ENCODE measurements at places on chromosomes 2 and 18. TPM values are rescaled to one million over a fixed set of nuclear protein-coding genes. Genes with fewer than 3 reads are reported as not detected.

The ERICH2 gene
- total RNA-seq: not detected

The SOCS6 gene
- total RNA-seq: 19.4 TPM

The GRP gene
- not detected for total RNA-seq

The SLC9A4 gene
- total RNA-seq: not detected

The EN1 gene
- total RNA-seq: not detected

The HDAC4 gene
- 32.2 TPM for total RNA-seq

The NOSTRIN gene
- not detected for total RNA-seq

The FAHD2B gene
- 26.1 TPM for total RNA-seq

The ACP1 gene
- total RNA-seq: 81.4 TPM

The NAT8 gene
- not detected for total RNA-seq

The RNF125 gene
- total RNA-seq: 0.29 TPM

The VWA3B gene
- not detected for total RNA-seq

DNA sequence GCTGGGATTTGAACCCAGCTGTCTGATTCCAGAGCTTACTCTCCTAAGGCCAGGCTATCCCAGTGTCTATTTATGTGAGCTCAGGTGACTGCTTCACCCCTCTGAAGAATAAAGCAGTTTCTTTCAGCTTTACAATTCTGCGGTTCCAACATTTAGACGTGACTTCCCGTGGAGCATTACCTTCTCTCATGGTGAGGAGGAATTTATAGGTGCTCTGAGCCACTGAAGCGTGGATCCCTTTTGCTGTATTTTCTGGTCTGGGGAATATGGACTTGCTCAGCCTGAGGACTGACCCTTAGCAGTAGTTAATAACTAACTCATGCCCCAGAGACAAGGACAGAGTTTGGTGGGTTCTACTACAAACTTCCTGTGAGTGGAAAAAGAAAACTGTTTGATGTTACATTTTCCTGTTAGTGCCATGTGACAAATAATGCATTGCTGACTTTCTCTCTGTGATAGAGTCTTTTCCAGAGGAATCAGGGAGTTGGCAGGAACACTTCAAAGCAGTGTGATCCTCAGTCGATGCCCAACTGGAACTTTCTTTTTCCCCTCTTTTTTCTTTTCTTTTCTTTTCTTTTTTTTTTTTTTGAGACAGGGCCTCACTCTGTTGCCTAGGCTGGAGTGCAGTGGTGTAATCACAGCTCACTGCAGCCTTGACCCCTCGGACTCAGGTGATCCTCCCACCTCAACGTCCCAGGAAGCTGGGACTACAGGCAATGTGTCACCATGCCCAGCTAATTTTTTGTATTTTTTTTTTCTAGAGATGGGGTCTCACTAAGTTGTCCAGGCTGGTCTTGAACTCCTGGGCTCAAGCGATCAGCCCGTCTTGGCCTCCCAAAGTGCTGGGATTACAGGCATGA lies 21.9 kb downstream of the CASP10 start:
- no peak for DNase-seq

- DNase-seq: no peak
Measured at GRCh38 chr2:18749912-18750526, 160.7 kb upstream of the NT5C1B start.

DNA sequence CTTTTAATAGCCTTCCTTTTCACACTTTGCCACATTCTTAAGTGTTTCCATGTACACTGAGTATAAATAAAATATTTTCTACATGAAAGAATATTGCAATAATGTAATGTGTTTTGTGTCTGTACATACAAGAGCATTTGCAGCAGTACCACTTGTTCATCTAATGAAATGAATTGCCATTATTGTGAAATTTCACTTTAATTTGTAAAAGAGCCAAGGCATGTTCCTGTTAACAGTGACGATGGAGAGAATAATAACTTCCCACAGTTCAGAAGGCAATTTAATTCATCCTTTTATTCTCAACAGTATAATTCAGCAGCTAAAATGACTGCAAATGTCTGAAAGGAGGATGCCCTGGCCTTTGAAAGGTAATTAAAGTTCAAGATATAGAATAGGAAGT lies 853.9 kb downstream of the LRRTM4 start:
- DNase-seq: no peak

- peak; percentile 86 for DNase-seq
Measured at GRCh38 chr2:38750011-38750890, 910 bp downstream of the SRSF7 start.

- no peak for DNase-seq
Measured at GRCh38 chr2:24832073-24832461, 38.8 kb downstream of the CENPO start.

- DNase-seq: peak; percentile 56
Measured at GRCh38 chr18:46734981-46735380, 21.9 kb downstream of the ST8SIA5 start.

GRCh38 chr2:29000481-29000880 lies 19.4 kb downstream of the TOGARAM2 start:
- DNase-seq: no peak

- DNase-seq: no peak
Measured at GRCh38 chr2:54561010-54561409, 104.9 kb downstream of the SPTBN1 start.

- no peak for DNase-seq
Measured at GRCh38 chr2:38556006-38556801, 46.5 kb downstream of the HNRNPLL start.

GRCh38 chr18:9619990-9620389 lies 5.6 kb upstream of the PPP4R1 start:
- DNase-seq: no peak

GRCh38 chr2:30104307-30104706 lies 42.5 kb upstream of the YPEL5 start:
- DNase-seq: no peak

DNA sequence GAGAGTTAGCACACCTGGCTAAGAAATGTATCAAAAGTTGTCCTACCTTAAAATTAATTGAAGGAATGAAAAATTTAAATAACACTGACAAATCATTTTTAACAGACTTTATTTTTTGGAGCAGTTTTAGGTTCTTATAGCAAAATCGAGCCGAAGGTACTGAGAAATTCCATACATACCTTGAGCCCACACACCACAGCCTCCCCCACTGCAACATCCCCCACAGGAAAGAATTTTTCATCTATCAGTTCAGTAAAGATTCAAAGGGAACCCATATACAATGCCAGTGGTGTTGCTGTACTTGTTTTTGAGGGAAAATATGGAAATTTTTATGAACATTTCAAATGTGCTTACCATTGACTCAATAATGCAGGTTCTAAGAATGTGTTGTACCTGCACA lies 169.8 kb upstream of the HS6ST1 start:
- DNase-seq: peak; percentile 10

GRCh38 chr2:27798948-27799645 lies 27.6 kb downstream of the MRPL33 start:
- peak; percentile 89 for DNase-seq

GRCh38 chr2:96699621-96700020 lies 40.2 kb downstream of the LMAN2L start:
- no peak for DNase-seq

- no peak for DNase-seq
Measured at GRCh38 chr2:219099329-219099728, 38.6 kb upstream of the IHH start.

DNA sequence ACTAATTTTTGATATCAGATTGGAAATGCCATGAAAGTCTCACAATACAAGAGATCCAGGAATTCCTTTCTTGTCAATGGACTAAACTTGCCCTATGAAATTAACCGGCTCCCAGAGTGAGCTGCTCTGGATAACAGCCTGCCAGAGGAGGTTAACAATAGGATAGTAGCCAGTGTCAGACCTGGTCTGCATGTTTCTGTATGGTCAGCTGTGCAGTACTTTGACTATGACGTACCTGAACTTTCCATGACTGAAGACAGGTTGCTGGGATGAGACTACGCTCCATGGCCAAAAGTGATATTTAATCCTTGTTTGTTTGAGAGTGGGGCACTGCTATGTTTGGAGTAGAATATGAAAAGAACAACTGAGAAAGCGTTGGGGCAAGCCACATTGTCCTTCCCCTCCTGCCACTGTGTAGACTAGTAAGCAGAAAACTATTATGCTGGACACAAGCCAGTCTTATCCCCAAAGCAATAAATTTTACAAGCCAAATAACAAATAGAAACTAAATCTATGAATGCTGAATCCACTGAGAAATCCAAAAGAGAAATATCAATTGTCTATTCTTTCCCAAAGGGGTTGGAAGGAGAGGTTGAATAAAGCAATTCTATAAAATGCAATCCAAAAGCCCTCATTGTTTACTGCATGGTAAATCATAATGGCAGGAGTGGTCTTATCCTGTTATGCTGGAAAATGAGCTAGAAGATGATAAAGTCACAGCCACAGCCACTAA lies 115.5 kb upstream of the CYP26B1 start:
- DNase-seq: no peak

DNA sequence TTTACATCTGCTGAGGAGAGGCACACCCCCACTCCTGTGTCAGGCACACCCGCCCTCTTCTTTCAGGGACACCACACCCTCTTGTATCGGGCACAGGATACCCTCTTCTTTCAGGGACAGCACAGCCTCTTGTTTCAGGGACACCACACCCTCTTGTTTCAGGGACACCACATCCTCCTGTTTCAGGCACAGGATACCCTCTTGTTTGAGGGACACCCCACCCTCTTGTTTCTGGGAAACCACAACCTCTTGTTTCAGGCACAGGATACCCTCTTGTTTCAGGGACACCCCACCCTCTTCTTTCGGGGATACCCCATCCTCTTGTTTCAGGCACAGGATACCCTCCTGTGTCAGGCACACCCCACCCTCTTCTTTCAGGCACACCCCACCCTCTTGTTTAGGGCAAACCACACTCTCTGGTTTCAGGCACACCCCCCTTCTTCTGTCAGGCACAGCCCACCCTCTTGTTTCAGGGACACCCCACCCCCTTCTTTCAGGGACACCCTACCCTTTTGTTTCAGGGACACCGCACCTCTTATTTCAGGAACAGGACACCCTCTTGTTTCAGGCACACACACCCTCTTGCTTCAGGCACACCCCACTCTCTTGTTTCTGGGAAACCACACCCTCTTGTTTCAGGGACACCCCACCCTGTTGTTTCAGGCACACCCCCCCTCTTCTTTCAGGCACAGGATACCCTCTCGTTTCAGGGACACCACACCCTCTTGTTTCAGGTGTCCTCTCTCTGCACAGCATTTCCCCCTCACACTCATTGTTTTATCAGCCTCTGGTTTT lies 96.2 kb downstream of the TPO start:
- DNase-seq: no peak

DNA sequence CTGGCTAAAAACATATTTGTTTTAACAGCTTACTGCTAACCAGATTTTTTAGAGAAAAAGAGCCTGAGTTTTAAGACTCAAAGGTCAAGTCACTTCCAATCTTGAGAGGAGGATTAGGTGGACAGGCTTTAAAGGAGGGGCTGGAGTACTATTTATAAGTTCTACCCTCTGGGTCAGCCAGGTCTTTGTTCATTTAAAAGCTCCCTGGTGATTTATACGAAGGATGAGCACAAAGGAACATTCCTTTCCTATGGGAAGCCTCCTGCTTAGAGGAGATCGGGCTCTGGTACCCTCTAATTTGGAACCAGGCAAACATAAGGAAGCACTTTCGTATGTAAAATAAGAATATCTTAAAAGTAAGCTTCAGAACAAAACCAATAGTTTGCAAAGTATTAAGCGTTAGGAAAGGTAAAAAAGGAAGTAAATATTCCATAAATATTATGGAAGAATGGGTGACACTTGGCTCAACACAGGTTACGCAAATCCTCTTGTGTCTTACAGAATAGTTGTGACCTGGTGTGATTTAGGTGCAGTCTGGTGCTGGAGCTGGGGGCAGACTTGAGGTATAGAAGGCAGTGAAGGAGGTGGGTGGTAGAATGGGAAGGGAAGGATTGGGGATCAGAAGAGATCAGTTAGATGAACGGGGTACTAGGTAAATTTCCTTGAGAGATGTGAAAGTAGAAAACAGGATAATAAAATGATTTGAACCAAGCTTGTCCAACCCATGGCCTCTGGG lies 35.6 kb downstream of the PDE6D start:
- no peak for DNase-seq

- DNase-seq: no peak
Measured at GRCh38 chr18:74342416-74343043, 26.9 kb downstream of the C18orf63 start.

DNA sequence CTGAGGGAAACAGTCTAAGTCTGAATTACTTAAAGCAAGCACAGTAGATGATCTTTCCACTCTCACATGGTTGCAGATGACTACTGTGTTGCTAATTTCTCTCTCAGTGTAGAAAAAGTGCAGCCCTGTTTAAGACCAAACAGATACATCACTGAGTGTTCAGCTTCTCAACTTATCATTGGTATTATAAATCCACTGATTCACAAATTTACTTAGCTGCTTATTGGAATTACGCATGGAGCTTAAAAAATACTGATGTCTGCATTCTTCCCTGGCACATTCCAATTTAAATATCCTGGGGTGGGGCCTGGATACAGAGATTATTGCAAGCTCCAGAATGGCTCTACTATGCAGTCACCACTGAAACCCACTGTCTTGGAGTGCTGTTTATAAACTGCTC lies 411.2 kb downstream of the RND3 start:
- DNase-seq: no peak

DNA sequence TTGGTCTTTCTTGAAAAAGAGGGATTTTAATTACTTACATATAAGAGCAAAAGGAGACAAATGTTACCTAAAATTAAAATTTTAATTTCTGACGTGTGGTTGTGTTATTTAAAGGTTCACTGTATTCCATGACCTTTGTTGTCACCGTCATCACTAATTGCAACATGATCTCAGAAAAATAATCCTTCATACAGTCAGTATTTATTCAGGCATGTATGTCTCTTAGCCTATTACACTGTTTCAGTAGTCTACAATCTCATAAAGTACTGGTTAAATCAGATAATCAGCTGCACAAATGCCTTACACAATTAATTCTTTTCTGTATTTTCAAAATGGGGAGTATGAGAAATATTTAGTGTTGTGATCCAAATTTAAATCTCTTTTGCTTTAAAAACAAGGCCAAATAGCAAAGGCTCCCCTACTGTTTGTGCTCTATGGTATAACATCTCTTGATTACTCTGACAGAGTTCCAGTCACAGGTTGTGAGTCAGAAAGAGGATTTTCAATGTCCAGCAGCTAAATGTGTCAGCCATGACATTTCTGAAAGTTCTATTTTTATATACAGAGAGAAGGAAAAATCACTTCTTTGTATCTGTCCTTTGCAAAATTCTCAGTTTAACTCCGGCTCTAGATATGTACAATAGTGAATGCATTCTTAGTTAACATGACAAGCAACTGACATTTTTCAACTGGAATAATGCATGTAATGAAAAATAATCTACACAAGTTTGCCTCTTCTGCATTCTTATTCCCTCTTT lies 184.0 kb downstream of the FIGN start:
- no peak for DNase-seq
